ENCODE measurements at places on chromosomes 3 and 15.

- no peak for DNase-seq
Measured at GRCh38 chr3:150956376-150956775, 16.2 kb downstream of the CLRN1 start.

- no peak for DNase-seq
Measured at GRCh38 chr3:46947546-46947901, 29.0 kb downstream of the CCDC12 start.

GRCh38 chr3:98763819-98764418 is 779 bp downstream of the ST3GAL6 start:
- no peak for DNase-seq

- no peak for DNase-seq
Measured at GRCh38 chr3:167032267-167032876, 347.7 kb downstream of the ZBBX start.

- DNase-seq, result no peak
Measured at GRCh38 chr15:70471517-70471916, 291.8 kb downstream of the UACA start.

DNA sequence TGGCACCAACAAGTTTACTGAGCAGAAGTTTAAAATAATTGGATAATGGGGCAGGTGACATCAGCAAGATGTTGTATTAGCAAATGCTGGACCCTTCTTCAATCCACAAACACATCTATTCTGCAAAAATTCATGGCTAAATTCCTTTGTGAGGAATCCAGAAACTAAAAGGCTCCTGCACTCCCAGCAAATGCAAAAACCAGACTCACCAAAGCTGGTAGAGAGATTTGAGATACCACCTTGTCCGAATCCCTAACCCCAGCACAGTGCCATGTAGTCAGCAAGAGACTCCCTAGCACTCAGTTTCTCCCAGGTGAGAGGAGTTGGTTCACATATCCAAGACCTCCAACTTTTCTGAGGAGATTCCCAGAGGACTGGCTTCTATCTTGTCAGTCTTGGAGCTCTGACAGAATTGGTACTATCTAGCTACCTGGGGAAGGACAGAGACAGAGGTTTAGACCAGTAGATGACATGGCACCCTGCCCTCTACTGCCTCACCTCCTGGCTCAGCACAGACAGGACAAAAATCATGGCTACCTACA is 21.8 kb downstream of the GREM1 start:
- no peak for DNase-seq

- DNase-seq, result peak; percentile 35
Measured at GRCh38 chr3:51675201-51675611, 4.2 kb downstream of the TEX264 start.

DNA sequence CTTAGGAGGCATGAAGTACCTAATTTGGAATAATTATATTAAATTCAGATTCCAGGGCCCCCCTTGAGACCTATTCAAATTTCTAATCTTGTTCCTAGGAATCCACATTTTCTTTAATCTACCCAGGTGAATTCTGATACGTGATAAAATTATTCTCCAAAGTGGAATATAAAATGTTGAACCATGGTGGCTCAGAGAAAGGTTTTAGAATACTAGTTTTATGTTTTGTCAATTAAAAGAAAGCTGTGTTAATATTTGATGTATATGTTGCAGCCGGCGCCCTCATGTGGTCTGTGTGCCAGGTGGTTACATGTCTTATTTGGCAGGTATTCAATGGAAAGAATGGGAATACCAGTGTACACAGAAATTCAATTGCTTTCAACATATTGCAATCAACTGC is 321.8 kb downstream of the FEZF2 start:
- DNase-seq, result no peak

- DNase-seq, result no peak
Measured at GRCh38 chr15:52734329-52734728, 55.1 kb upstream of the ATOSA start.

DNA sequence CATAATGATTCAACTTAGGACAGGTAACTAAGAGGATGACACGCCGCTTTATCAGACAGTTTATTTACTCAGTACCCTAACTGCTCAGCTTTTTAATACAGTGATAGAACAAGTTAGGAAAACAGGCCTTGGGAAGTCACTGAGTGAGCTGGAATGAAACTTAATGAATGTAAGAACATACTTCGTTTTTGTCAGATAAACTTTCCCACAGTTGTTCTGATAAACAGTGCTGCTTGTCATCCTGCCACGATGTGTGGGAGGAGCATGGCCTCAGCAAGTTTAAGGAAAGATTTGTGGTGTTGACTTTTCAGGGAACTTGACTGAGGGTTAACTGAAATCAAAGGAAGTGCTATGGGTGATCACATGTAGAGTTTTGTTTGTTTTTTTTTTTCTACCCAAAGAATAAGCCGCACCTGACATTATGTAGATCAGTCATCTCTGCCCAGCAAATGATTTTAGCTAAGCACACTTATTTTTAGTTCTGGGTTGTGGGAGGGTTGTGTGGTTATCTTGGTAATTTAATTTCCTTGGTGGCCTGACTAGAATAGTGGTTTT is 5.6 kb upstream of the P2RY14 start:
- peak; percentile 13 for DNase-seq

All from stimulated activated CD4-positive, alpha-beta T cell treated with anti-CD3 and anti-CD28 coated beads, Interleukin-4, amount 100 ng/mL, for 24 hours (primary cell).